Hepatocyte (in vitro differentiated cells): ENCODE measurements at places on chromosomes 5 and 9. TPM values are rescaled to one million over a fixed set of nuclear protein-coding genes. Genes with fewer than 3 reads are reported as not detected.

DNA sequence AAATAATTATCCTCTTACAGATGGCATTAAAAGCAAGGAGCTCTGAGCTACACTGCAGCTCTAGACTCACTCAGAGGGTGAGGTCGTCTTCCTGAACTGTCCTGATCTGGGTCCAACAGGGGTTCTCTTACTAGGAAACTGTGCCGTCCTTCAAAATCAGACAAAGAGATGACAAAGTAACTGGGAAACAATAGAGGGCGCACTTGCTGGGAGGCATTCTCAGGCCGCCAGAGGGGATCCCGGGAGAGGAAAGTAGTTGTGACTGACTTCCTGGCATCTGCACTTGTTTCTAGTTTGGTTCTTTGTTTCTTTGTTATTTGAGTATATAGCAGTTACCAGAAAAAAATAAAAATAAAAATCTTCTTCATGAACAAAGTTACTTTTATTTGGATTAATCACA is 142.9 kb upstream of the MSX2 start:
- no peaks in the 10 kb centered on the region for H3K36me3 ChIP-seq
- no peak overlapping the region for H3K27ac ChIP-seq
- no peaks in the 10 kb centered on the region for H3K4me1 ChIP-seq
- no peak overlapping the region for H3K4me3 ChIP-seq

GRCh38 chr9:135712613-135713295 is 10.8 kb downstream of the KCNT1 start:
- peaks cover 45% of the 10 kb centered on the region for H3K27me3 ChIP-seq
- no peak overlapping the region for H3K27ac ChIP-seq
- no peaks in the 10 kb centered on the region for H3K36me3 ChIP-seq
- no peak overlapping the region for H3K4me3 ChIP-seq
- DNase-seq: no peak

GRCh38 chr9:127650518-127650917 is 38.4 kb downstream of the STXBP1 start:
- H3K36me3 ChIP-seq: no peaks in the 10 kb centered on the region
- no peaks in the 10 kb centered on the region for H3K4me1 ChIP-seq
- DNase-seq: no peak

DNA sequence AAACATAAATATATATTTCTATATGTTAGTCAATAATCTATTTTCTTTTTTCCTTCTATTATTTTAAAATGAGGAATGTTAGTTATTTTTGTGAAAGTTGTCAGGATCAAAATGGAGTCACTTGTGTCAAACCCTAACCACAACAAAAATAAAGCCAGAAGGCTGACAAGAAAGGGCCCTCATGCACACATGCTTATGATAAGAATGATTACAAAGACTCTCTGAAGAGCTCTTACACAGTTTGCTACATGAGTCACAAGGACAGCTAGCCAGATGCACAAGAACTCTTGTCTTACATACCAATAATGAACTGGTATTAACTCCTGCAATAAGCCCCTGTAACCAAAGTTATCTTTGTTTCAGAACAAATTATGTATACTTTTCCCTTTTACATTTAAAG is 64.7 kb downstream of the GGTA1 start:
- no peak overlapping the region for H3K27ac ChIP-seq
- H3K4me1 ChIP-seq: peaks cover 7% of the 10 kb centered on the region
- no peak for DNase-seq
- H3K27me3 ChIP-seq: no peaks in the 10 kb centered on the region

DNA sequence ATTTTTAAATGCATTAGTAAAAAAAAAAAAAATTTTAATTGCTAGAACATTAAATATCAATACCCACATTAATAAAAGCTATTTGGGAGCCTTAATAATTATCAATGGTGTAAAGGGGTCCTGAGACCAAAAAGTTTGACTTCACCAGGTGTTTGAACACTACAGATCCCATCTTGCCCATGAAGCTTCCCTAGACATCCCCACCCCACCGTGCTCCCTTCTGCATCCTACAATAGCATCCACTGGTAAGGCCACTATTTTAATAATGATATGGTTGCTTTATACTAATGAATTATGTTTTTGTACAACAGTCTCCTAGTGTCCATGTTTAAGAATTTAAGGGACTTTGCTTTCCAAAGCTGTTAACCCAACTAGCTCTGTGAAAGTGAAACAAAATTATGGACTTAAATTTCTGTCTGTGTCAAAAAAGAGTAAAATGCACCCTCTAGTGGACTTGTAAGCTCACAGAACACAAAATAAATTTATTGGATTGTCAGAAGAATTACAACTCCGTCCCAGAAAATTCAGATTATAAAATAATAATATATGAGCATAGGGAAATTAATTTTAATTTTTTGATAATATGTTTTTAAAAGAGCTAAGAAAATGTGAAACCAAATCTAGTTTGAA is 76.0 kb downstream of the ARL15 start:
- no peaks in the 10 kb centered on the region for H3K4me1 ChIP-seq
- no peaks in the 10 kb centered on the region for H3K36me3 ChIP-seq
- no peaks in the 10 kb centered on the region for H3K27me3 ChIP-seq
- peak; percentile 37 for DNase-seq

- peak; percentile 66 for DNase-seq
- H3K27ac ChIP-seq: peak overlapping the region; percentile 28
- no peaks in the 10 kb centered on the region for H3K27me3 ChIP-seq
Observed at GRCh38 chr9:31824860-31825259, 559.6 kb upstream of the ACO1 start.

DNA sequence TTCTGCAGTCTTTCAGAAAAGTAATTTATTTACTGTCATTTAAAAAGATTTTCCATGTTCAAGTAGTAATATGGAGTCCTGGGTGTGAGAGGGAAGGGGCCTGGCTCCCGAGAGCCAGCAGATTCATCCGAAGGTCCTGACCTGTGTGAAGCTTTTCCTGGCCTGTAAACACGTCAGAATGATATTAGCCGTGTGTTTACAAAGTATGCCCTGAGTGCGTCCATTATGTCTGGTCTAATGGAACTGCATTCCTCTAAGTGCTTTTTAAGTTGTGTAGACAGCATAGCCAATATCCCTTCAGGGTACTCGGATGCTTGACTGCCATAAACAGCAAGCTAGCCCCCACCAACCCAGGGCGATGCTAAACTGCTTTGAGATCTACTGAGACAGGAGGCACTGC is 495.2 kb downstream of the AGTPBP1 start:
- H3K4me1 ChIP-seq: peaks cover 6% of the 10 kb centered on the region
- no peaks in the 10 kb centered on the region for H3K27me3 ChIP-seq
- H3K36me3 ChIP-seq: no peaks in the 10 kb centered on the region
- no peak overlapping the region for H3K27ac ChIP-seq
- no peak overlapping the region for H3K4me3 ChIP-seq
- no peak for DNase-seq

DNA sequence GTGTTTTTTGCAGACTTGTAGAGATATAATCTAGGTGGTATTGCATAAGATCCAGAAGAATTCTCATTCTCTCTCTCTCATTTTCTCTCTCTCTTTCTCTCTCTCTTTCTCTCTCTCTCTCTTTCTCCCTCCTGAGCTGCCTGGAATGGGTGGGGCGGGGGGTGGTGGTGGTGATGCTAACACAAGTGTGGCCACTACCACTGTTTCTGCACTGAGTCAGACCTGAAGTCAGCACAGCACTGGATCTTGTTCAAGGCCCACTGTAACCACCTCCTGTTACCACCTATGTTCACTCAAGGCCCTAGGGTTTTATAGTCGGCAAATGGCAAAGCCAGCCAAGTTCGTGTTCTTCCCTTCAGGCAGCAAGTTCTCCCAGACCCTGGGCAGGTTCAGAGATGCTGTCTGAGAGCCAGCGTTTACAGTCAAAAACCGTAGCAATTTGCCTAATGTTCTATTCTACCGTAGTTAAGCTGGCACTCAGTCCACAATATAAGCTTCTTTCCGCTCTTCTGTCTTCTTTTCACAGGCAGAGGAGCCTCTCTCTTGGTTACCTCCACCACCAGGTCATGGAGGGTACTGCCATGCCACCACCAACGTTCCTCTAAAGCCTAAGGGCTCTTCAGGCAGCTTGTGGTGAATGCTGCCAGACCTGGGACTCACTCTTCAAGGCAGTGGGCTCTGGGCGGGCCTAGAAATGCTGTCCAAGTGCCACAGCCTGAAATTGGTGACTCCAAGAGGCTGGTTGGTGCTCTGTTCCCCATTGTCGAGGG is 235.7 kb upstream of the PRR16 start:
- no peak overlapping the region for H3K27ac ChIP-seq
- H3K4me1 ChIP-seq: no peaks in the 10 kb centered on the region
- H3K27me3 ChIP-seq: no peaks in the 10 kb centered on the region

DNA sequence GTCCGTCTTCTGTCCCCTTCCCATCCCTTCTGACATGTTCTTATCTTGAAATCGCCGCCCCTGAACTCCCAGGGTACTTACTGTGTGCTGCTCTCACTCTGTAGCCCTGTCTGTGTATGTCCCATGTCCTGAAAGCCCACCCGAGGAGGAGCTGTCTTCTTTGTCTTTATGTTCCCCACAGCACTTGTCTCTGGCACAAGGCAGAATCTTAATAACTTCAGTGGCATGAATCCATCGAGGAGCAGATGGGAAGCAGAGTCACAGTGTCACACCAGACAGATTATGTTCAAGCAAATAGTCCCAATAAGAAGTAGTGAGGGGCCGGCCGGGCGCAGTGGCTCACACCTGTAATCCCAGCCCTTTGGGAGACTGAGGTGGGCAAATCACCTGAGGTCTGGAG is 29.7 kb upstream of the LTC4S start:
- H3K27me3 ChIP-seq: no peaks in the 10 kb centered on the region
- peaks cover 21% of the 10 kb centered on the region for H3K4me1 ChIP-seq
- no peak for DNase-seq
- peak overlapping the region; percentile 69 for H3K27ac ChIP-seq

GRCh38 chr5:138952962-138953361 is 77.8 kb upstream of the LRRTM2 start:
- peaks cover 13% of the 10 kb centered on the region for H3K4me1 ChIP-seq
- no peaks in the 10 kb centered on the region for H3K27me3 ChIP-seq
- H3K36me3 ChIP-seq: no peaks in the 10 kb centered on the region
- H3K4me3 ChIP-seq: no peak overlapping the region
- no peak overlapping the region for H3K27ac ChIP-seq

- H3K4me3 ChIP-seq: no peak overlapping the region
- H3K4me1 ChIP-seq: peaks cover 2% of the 10 kb centered on the region
- no peak overlapping the region for H3K27ac ChIP-seq
- H3K36me3 ChIP-seq: no peaks in the 10 kb centered on the region
Observed at GRCh38 chr9:132551556-132551955, 30.9 kb upstream of the BARHL1 start.

GRCh38 chr5:178546675-178547033 is 43.5 kb downstream of the COL23A1 start:
- DNase-seq: no peak
- no peak overlapping the region for H3K27ac ChIP-seq
- no peaks in the 10 kb centered on the region for H3K4me1 ChIP-seq
- H3K36me3 ChIP-seq: no peaks in the 10 kb centered on the region
- H3K4me3 ChIP-seq: no peak overlapping the region

DNA sequence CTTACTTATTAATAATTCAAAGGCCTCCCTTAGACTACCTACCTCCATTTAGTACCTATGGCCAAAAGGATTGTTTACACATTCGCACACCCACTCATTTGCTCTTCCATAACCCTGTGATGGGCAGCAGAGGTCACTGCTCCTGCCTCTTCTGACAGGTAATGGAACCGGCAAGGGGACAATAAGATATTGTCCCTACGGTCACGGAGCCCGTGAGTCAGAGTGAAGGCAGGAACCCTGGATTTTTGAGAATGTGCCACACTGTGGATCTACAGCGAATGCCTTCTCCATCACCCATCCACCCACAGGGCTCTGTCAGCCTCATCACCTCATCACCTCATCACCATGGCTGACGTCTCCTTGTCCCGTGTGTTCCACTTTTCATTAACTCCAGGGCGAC is 132.3 kb downstream of the MYO10 start:
- no peaks in the 10 kb centered on the region for H3K36me3 ChIP-seq
- no peak overlapping the region for H3K4me3 ChIP-seq
- no peaks in the 10 kb centered on the region for H3K4me1 ChIP-seq
- no peak for DNase-seq
- H3K27me3 ChIP-seq: no peaks in the 10 kb centered on the region
- H3K27ac ChIP-seq: no peak overlapping the region

GRCh38 chr9:72577212-72577753 is 55.9 kb downstream of the TMC1 start:
- H3K4me3 ChIP-seq: no peak overlapping the region
- H3K27ac ChIP-seq: peak overlapping the region; percentile 36
- H3K36me3 ChIP-seq: no peaks in the 10 kb centered on the region

DNA sequence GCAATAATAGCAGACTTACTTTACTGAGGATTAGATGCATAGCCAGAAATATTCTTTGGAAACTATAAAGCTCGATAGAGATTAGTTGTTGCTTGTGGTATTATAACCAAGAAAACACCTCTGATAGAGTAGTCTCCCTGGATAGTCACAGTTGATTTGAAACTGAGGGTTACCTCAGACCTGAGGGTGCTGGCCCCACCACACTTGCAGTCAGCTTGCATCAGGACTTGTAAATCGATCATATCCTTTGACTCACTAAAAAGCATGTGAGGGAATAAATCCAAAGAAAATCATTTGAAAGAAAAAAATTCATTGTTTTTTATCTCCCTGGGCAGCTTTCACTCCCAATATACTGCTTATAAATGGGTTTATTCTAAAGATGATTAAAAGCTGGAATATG is 39.4 kb downstream of the GALNT12 start:
- no peaks in the 10 kb centered on the region for H3K27me3 ChIP-seq
- H3K4me1 ChIP-seq: no peaks in the 10 kb centered on the region
- no peak for DNase-seq
- no peaks in the 10 kb centered on the region for H3K36me3 ChIP-seq
- no peak overlapping the region for H3K4me3 ChIP-seq

GRCh38 chr5:61827445-61827975 is 478.5 kb upstream of the KIF2A start:
- H3K4me1 ChIP-seq: no peaks in the 10 kb centered on the region
- no peaks in the 10 kb centered on the region for H3K36me3 ChIP-seq
- no peak overlapping the region for H3K27ac ChIP-seq
- H3K27me3 ChIP-seq: no peaks in the 10 kb centered on the region

GMCL2 gene
- total RNA-seq: not detected in 2 replicates

DMRT3 gene
- total RNA-seq: not detected in 2 replicates

RLN2 gene
- 0.87 TPM in 1 of 2 replicates, not detected in the other for total RNA-seq

PCA3 gene
- 0.16 TPM in 1 of 2 replicates, not detected in the other for total RNA-seq

ANKRD18A gene
- 0.08 and 0.53 TPM in 2 replicates for total RNA-seq

PLAC8L1 gene
- total RNA-seq: 1.5 TPM in 1 of 2 replicates, not detected in the other

ARSI gene
- total RNA-seq: 18.4 and 27.9 TPM in 2 replicates

STK10 gene
- total RNA-seq: 5.2 and 19.3 TPM in 2 replicates

PTGES gene
- total RNA-seq: 17.1 and 26.4 TPM in 2 replicates
